CD4-positive, CD25-positive, alpha-beta regulatory T cell (primary cell): ENCODE measurements at places on chromosomes 6 and 20.

- DNase-seq: no peak
Observed at GRCh38 chr6:36777801-36778200, 61.4 kb downstream of the CPNE5 start.

- no peak for DNase-seq
Observed at GRCh38 chr6:35396991-35397390, 54.6 kb downstream of the PPARD start.

GRCh38 chr6:122845916-122846612 lies 57.0 kb downstream of the SMPDL3A start:
- no peak for DNase-seq

GRCh38 chr6:25014791-25015560 lies 79.2 kb upstream of the RIPOR2 start:
- peak; percentile 77 for DNase-seq

- DNase-seq: no peak
Observed at GRCh38 chr6:15474196-15474595, 188.6 kb downstream of the DTNBP1 start.

DNA sequence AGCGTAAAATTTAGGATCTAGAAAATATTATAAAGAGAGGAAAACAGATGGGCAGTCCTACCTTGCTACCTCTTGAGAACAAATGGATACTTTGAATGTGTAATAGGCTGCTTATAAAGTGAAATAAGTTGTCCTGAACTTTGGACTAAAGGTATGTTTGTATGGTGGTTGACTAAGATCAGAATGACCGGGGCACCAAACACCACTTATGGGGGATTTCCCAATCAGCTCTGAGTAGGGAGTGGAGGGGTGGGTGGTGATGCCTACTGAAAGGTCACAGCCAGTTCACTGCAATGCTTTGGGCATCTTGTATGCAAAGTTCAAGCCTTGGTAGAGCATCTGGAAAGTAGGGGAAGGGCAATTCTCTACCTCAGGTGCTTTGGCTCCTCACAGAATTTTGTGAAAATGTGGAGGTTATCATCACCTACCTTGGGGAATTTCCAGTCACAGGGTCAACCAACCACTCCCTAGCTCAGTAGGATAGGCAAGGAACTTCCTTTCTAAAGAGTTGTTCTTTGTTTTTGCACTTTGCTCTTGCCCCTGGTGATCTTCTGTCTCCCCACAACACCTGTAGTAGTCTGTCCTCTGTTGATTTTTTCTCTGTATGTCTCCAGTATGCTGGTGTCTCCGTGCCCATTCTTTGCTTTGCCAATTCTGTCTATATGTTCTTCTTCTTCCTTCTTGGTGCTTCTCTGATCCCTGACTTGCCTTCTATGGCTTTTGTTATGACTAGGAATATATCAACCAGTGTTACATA lies at the start of gene TRIM31:
Gene TRIM31, minus strand, starts transcription at position 88 of the 757 bp plus-strand sequence. CDS start 285 bp downstream, outside the sequence.
- DNase-seq: no peak

DNA sequence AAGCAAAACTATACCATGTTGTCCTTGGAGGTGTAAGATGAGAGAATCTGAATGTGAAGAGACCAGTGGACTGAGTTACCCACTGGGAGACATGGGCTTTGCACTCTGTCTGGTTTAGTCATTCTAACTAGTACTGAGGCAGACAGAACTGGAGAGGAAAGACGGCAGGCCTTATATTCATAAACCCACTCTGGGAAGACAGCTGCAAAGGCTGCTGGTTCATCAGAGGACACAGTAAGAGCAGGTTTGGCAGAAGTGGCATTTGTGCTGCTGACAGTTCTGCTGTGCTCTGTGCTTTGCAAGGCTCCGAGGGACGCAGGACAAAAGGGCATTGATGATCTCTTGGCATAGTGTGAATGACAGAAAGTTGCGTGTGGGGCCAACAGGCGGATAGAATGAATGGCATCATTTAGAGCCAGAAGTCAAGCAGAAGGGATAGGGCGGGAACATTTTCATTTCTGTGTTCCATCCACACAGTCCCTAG lies 142.3 kb upstream of the TENT5A start:
- DNase-seq: no peak

DNA sequence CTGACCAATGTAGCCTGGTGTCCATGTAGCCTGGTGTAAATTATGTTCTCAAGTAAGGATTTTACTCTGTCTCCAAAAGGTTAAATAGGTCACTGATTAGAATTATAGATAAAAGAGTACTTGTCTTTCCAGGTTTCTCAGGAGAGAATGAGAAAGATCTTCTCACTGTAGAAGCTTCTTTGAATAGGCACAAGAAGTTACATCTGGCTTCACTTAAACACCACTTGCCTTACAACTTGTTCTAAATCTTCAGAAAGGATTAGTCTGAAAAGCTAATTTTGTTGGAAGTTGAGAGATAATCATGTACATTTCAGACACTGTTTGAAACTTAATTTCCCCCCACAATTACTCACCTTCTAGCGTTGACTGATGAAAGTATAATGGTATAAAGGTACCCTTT lies 275.3 kb downstream of the FARS2 start:
- DNase-seq: no peak

GRCh38 chr20:31818376-31818908 lies 714 bp upstream of the MYLK2 start:
- DNase-seq: no peak

DNA sequence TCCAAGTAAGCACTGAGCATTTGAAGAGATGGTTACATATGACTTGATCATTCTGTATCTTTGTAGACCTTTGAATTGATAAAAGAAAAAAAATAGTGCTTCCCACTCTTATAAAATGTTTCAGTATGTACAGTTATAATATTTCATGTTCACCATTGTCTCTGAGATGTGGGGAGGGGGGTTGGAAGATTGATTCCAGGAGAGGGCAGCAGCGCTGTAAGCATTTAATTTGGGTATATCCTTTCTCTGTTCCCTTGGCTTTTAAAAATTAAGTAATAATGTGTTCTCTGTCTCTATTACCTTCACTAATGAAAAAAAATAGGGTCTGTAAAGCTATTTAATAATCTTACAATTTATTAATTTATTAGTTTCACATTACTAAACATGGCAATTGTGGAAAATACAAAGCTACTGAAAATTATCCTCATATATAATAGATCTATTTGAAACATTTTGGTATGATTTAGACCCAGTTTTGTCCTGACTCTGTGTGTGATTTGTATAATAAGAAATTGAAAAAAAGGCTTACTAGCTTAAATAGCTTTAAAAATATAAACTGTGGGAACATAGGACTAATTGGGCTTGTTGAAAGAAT lies 341.2 kb downstream of the CDKAL1 start:
- no peak for DNase-seq

DNA sequence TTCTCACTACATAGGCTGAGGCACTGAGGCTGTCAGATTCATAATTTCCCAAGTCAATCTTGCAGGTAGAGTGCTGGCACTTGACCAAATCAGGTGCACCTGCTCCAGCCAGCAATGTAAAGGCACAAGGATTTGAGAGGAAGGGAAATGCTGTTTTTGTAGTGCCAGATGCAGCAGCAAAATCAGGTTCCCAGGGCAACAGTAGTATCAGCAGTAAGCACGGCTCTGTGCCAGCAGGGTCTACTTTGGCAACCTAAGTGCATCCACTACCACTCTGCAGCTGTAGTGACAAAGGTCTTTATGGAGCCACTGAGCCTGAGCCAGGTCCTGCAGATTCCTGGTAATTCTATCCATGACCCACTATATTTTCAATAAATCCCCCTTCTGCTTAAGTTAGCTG lies 329.5 kb downstream of the TPBG start:
- DNase-seq: no peak

- DNase-seq: no peak
Observed at GRCh38 chr6:167756597-167756996, 70.1 kb upstream of the AFDN start.

- DNase-seq: no peak
Observed at GRCh38 chr20:37364927-37365272, 19.0 kb downstream of the SRC start.

GRCh38 chr6:151075527-151075926 lies 164.2 kb upstream of the AKAP12 start:
- DNase-seq: no peak

DNA sequence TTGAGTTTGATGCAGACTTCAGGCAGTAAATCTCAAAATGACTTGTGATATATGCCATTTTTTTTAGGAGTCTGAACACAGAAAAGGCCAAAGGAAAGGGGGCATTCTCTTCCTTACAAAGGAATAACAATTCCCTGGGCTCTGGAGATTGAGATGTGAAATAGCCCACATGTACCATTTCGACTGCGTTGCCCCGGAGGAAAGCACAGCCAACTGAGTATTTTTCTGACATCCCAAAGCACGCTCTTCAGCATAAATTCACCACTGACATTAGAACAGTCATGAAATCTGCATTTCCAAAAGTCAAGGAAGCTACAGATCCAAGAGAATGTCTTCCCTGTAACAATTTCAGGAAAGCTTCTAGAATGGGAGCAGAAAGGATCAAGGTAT lies 7.8 kb downstream of the ELOVL2 start:
- DNase-seq: no peak

DNA sequence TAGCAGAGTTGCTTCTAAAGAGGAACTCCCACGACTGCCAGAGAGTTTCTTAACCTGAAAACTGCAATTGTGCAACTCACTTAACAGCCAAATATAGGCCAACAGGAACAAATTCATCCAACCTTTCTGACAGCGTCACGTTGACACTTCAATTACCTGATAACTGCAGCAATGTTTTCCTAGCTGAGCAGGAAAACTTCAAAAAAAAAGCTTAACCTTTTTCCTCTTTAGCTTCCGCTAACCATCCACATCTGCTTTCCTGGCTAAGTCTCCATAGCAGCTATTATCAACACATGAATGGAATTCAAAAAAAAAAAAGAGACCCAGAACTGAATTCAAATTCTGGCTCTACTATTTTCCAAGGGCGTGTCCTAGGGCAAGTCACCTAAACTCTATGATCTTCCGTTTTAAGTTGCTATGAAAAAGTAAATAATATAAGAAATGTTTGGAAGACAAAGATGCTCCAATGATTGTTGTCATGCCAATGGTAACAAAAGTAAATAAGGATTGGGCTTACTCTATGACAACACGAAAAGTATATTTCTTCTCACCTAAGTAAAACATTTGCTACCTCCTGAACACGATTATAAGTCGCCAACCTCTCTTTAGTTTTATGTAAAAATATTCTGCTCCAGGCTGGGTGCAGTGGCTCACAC lies 524.6 kb upstream of the JARID2 start:
- no peak for DNase-seq

DNA sequence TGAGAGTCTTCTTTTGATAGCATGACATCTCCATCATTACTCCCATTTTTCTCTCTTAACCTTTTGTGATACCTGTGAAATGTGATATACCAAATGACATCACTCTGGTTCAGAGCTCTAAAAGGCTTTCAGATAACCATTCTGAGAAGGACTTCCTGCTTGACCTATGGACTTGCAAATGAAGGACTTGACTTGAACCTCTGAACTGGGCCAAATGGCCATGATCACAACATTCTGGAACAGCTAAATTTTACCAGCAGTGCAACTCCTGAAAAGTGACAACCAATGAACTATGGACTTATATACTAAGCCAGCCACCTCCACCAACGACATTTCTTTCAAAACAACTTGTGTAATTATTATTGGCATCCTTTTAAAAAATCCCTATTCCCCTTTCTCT lies 1085.8 kb upstream of the CITED2 start:
- DNase-seq: no peak

DNA sequence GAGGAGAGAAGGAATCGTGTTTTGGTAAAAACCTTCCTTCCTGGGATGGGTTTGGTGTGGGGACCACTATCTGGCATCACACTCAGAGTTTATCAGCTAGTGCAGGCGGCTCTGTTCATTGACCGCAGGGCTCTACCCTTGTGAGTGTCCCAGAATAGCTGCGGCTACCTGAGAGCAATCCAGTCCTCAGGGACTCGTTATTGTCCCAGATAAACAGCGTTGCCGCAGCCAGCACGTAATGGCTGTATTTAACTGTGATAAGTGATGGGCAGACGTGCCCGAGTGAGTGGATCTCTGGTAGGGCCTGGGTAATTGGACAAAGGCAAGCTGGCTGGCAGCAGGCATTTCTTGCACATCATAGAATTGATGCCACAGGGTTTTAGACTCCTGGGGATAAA lies 163.3 kb downstream of the SOBP start:
- no peak for DNase-seq

DNA sequence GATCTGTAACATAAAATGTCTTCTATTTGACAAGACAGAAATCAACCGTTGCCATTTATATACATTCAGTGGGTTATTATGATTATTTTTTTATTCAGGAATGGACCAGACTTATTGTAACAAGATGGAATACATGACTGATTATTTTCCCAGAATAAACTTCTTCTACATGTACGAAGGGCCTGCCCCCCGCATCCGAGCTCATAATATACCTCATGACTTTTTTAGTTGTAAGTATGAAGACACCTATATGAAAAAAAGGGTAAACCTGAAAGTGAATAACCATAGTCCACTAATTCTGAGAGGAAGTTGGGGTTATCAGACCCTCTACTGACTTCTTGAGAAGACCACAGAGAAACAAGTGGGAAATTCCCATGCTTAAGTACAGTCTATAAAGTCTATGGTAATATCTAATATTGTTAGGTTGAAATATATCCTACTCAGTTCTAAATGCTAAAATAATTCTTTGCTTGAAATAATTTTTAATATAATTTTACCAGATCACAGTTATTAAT lies 15.9 kb downstream of the OR2A4 start:
- DNase-seq: peak; percentile 2

GRCh38 chr20:24723647-24724352 lies 225.3 kb upstream of the CST7 start:
- DNase-seq: no peak

GRCh38 chr20:49272654-49273053 lies 5.2 kb downstream of the ZNFX1 start:
- no peak for DNase-seq

GRCh38 chr20:47557218-47557617 lies 55.5 kb downstream of the NCOA3 start:
- no peak for DNase-seq

DNA sequence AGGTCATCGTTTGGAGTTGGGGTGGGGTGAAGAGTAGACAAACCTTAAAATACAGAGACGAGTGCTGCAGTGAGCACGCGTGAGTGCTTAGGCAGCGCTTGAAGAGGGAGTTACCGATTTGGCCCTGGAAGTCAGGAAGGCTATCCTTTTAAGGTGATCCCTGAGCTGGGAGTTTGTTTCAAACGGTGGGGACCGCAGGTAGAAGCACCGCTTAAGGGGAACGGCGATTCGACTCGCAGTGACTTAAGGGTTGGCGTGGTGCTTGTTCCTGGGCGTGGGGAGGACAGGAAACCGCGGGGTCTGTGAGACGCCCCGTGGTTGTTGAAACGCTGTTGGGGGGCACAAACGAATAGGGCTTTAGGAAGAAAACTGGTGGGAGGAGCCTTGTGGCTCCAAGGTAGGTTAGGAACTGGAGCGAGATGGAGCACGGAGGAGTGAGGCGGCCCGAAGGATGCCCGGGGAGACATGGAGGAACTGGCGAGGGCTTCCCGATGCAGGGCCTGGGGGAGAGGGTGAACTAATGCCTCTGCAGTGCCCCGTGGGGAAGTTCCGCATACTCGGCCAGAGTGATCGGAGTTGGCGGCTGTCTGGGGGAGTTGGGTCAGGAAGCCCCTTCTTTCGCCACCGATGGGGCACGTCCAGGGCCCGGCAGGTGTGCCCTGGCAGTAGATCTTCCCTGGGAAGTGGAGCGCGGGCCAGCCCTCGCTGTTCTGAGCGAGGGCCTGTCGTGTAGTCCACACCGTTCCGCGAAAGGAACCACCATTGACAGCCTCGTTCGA lies 1.3 kb upstream of the CDYL start:
- DNase-seq: peak; percentile 49
